ENCODE measurements at places on chromosomes 4 and X.

GRCh38 chrX:17465201-17465600 lies 90.2 kb downstream of the NHS start:
- DNase-seq, result no peak
- H3K4me1 ChIP-seq, result no peaks in the 10 kb centered on the region
- no peaks in the 10 kb centered on the region for H3K27me3 ChIP-seq
- no peak overlapping the region for H3K27ac ChIP-seq
- no peak overlapping the region for H3K4me3 ChIP-seq
- no peaks in the 10 kb centered on the region for H3K36me3 ChIP-seq

- H3K4me3 ChIP-seq, result no peak overlapping the region
- no peak overlapping the region for H3K27ac ChIP-seq
- no peaks in the 10 kb centered on the region for H3K27me3 ChIP-seq
- no peaks in the 10 kb centered on the region for H3K36me3 ChIP-seq
- H3K4me1 ChIP-seq, result no peaks in the 10 kb centered on the region
Observed at GRCh38 chrX:74009041-74009440, 294.9 kb upstream of the ZCCHC13 start.

GRCh38 chr4:153787061-153787560 lies 1.8 kb downstream of the SFRP2 start:
- H3K27me3 ChIP-seq, result peaks cover 82% of the 10 kb centered on the region
- H3K27ac ChIP-seq, result no peak overlapping the region
- H3K36me3 ChIP-seq, result no peaks in the 10 kb centered on the region
- peak overlapping the region; percentile 65 for H3K4me3 ChIP-seq
- DNase-seq, result no peak

- H3K4me3 ChIP-seq, result no peak overlapping the region
- no peak overlapping the region for H3K27ac ChIP-seq
- no peak for DNase-seq
- H3K36me3 ChIP-seq, result no peaks in the 10 kb centered on the region
- H3K4me1 ChIP-seq, result no peaks in the 10 kb centered on the region
Observed at GRCh38 chr4:179624768-179625181, 2182.5 kb upstream of the AGA start.

GRCh38 chr4:139267301-139267700 lies 12.7 kb downstream of the MGARP start:
- H3K4me1 ChIP-seq, result peaks cover 11% of the 10 kb centered on the region
- H3K27me3 ChIP-seq, result no peaks in the 10 kb centered on the region
- H3K4me3 ChIP-seq, result no peak overlapping the region

DNA sequence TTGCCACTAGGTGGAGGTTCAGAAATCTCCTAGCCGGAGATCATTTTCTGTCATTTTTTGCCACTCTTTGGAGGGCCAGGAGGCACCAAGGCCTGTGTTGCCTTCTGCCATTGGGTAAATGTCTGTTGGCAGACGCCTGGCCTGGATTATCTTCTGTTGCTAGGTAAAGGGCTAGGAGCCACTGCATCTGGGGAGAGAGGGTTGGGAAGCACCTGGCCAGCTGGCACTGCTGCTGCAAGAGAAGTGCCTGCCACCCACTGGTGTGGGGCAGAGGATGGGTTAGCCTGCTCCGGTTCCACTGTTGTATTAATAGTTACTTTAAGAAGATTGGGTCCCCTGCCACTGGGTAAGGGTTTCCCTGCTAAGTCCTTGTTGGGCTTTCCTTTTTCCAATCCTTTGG lies 58.1 kb downstream of the AWAT2 start:
- H3K36me3 ChIP-seq, result no peaks in the 10 kb centered on the region
- DNase-seq, result no peak
- H3K4me1 ChIP-seq, result no peaks in the 10 kb centered on the region
- no peak overlapping the region for H3K4me3 ChIP-seq
- H3K27me3 ChIP-seq, result no peaks in the 10 kb centered on the region

DNA sequence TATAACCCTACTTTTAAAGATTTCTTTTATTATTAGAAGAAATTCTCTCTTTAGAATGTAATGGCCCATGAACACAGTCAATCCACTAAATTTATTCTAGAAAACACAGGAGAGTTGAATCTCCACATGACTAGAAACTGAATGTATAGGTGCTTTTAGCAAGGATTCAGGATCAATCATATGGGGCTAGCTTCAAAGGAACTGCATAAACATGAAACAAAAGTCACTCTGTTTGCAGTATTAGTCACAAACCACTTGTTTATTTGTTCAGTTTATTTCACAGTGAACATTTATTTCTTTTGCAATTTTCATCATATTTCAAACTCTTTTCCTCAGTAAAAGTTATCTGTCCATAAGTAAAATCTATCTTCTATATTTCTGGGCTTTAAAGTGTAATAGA lies 1604.6 kb downstream of the PCDH18 start:
- no peak overlapping the region for H3K4me3 ChIP-seq
- no peak overlapping the region for H3K27ac ChIP-seq
- no peaks in the 10 kb centered on the region for H3K27me3 ChIP-seq
- H3K36me3 ChIP-seq, result no peaks in the 10 kb centered on the region
